Neural progenitor cell (in vitro differentiated cells): ENCODE measurements at places on chromosomes 12 and 14.

DNA sequence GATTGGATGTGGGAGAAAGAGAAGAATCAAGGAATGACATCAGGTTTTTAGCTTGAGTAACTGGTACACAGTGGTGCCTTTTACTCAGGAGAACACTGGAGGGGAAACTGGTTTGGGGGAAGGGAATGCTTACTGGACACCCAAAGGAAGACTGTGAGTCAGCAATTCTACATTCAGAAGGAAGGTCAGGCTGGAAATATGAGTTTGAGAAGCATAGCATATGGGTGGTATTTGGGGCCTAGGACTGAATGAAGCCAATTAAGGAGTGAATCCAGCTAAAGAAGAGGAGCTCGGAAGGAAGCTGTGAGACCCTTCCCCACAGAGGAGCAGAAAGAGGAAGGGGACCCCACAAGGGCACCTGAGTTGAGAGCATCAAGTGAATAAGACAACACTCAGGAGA is 35.4 kb downstream of the DMAC2L start:
- DNase-seq = no peak

DNA sequence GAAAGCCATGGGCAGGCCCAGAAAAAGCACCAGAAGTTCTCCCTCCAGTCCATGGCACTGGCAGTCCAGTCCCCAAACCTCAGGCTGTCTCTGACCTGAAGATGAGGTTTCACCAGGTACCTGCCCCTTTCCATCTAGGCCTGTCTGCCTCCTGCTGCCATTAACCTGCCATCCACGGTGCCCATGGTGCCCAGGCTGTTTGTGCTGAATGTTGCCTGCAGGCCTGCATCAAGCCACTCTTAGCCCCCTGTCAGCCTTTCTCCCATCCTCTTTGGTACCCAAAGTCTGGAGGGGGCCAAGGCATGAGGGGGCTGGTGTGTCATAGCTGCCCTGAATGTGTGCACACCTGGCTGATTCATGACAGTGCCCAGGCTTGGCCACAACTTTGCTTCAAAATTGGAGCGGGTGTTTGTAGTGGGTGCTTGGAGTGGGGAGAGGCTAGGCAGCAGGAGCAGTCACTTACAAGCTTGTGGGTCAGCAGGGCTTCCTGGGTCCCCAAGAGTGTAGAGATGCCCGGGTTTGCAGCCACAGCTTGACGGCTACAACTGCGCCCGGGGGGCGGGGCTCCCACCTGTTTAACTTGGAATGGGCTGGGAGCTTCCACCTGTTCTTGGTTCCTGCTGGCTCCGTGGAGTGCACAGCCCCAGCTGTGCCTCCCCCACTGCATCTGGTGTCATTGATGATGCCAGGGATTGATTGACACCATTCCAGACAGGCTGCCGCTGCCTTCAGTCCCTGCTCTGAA is 88.5 kb downstream of the GPHN start:
- DNase-seq = no peak

GRCh38 chr12:132490422-132491137 is 629 bp downstream of the FBRSL1 start:
- DNase-seq = peak; percentile 53

- DNase-seq = no peak
These were observed 7.7 kb downstream of the SLC15A4 start for GRCh38 chr12:128815779-128816642.

GRCh38 chr12:45433441-45433868 is 217.6 kb downstream of the ANO6 start:
- DNase-seq = peak; percentile 84

- no peak for DNase-seq
These were observed 1.6 kb downstream of the FGF6 start for GRCh38 chr12:4444031-4444430.

- DNase-seq = no peak
These were observed 26.9 kb downstream of the TCP11L2 start for GRCh38 chr12:106329231-106329982.

DNA sequence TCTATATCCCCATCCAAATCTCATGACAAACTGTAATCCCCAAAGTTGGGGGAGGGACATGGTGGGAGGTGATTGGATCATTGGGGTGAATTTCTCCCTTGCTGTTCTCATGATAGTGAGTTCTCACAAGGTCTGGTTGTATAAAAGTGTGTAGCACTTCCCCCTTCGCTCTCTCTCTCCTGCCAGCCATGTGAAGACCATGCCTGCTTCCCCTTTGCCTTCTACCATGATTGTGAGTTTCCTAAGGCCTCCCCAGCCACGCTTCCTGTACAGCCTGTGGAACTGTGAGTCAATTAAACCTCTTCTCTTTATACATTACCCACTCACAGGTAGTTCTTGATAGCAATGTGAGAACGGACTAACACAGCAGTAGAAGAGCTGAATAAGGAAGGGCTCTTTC is 62.6 kb upstream of the VASH1 start:
- no peak for DNase-seq

DNA sequence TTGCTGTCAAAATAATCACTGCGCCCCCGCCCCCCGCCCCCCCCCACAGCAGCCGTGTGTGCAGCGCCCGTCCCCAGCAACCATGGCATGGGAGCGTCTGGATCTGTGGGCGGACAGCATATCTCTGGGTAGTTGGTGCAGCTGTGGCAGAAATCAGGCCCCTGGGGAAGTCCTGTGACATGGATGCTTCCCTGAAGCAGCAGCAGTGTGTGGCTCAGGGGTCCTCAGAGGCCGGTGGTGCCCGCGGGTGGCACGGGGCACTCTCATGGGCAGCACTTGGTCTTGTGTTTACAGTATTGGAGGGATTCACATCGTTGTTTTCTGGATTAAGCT is 19.2 kb downstream of the XRCC3 start:
- DNase-seq = no peak

- no peak for DNase-seq
These were observed 128.9 kb downstream of the FOXN3 start for GRCh38 chr14:89288114-89288513.

DNA sequence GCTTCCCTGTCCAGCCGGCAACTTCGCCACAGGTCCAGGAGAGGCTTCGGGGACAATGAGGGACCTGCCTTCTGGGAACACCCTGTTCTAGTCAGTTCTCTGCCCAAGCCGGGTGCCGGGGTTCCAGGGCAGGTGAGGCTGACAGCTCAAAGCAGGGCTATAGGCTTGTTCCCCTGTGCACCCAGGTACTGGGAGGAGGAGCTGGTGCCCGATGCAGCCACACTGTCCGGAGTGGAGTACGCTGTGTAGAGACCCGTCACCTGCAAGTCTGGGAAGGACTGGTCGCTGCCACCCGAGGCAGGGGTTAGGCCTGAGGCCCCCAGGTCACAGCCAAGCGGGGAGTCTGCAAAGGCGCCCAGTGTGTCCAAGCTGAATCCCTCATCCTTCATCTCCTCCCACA is 29.6 kb downstream of the FOXN4 start:
- DNase-seq = no peak

DNA sequence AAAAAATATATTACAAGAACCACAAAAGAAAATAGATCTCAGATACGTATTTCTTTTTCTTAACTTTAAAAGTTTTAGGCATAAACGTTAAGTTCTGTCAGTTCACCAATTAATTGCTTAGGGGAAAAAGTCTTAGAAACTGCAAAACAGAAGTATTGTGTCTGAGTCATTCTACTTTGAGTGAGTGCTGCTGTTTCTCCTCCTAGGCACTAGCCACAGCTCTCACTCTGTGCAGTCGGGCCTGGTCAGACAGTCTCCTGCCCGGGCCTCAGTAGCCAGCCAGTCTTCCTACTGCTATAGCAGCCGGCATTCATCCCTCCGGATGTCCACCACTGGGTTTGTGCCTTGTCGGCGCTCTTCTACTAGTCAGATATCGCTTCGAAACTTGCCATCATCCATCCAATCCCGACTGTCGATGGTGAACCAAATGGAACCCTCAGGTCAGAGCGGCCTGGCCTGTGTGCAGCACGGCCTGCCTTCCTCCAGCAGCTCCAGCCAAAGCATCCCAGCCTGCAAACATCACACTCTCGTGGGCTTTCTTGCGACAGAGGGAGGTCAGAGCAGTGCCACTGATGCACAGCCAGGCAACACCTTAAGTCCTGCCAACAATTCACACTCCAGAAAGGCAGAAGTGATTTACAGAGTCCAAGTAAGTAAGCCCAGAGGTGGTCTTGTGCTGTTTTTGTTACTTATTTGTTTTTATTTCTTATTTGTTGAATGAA is 201.3 kb downstream of the PCNX1 start:
- DNase-seq = no peak

GRCh38 chr12:3705354-3705675 is 47.6 kb downstream of the CRACR2A start:
- DNase-seq = no peak

GRCh38 chr14:96050482-96050881 is 11.3 kb downstream of the C14orf132 start:
- no peak for DNase-seq

- DNase-seq = no peak
These were observed 240.4 kb downstream of the CHST11 start for GRCh38 chr12:104697186-104697585.

GRCh38 chr12:62604373-62604772 is 137.7 kb downstream of the MON2 start:
- no peak for DNase-seq

- peak; percentile 80 for DNase-seq
These were observed 2.0 kb downstream of the SIX1 start for GRCh38 chr14:60647081-60647836.

DNA sequence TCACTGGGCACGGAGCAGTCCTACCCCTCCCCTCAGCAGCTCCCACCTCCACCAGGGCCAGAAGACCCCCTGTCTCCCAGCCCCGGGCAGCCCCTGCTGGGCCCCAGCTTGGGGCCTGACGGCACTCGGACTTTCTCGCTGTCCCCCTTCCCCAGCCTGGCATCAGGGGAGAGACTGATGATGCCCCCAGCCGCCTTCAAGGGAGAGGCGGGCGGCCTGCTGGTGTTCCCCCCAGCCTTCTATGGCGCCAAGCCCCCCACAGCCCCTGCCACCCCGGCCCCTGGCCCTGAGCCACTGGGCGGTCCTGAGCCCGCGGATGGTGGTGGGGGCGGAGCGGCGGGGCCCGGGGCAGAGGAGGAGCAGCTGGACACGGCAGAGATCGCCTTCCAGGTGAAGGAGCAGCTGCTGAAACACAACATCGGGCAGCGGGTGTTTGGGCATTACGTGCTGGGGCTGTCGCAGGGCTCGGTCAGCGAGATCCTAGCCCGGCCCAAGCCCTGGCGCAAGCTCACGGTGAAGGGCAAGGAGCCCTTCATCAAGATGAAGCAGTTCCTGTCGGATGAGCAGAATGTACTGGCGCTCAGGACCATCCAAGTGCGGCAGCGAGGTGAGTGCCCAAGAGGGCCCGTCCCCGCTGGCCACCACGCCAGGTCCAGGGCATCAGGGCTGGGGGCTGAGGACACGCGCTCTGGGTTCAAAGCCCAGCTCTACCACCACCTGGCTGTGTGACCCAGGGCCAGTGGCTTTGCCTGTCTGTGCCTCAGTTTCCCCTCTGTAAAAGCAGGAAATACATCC is 58.6 kb downstream of the PHETA1 start:
- no peak for DNase-seq

GRCh38 chr12:4278329-4279197 is 5.0 kb downstream of the CCND2 start:
- no peak for DNase-seq

- DNase-seq = no peak
These were observed 469.0 kb upstream of the FOXG1 start for GRCh38 chr14:28297559-28297958.

DNA sequence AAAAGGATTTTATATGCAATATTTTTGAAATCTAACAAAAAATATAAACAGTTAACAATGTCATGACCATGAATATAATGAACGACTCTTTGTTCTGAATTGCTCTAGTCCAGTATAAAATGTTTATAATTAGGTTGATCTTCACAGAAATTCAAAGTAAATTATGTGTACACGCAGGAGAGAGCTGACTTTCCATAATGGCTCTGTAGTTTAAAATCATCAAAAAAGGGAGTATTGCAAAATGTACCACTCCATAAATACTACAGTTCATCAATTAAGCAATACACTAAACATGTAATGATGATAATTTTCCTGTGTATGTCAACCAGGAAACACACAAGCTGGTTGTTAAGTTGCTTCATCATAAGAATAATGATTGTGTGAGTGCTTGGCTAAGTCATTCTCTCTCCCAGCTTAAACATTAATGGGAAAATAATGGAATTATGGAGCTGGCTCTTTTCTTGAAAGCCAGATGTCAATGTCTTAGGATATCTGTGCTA is 189.5 kb upstream of the PLEKHG7 start:
- DNase-seq = no peak

- no peak for DNase-seq
These were observed 9.6 kb upstream of the FLVCR2 start for GRCh38 chr14:75568791-75569190.

GRCh38 chr12:57040750-57041149 is 9.2 kb downstream of the MYO1A start:
- no peak for DNase-seq

DNA sequence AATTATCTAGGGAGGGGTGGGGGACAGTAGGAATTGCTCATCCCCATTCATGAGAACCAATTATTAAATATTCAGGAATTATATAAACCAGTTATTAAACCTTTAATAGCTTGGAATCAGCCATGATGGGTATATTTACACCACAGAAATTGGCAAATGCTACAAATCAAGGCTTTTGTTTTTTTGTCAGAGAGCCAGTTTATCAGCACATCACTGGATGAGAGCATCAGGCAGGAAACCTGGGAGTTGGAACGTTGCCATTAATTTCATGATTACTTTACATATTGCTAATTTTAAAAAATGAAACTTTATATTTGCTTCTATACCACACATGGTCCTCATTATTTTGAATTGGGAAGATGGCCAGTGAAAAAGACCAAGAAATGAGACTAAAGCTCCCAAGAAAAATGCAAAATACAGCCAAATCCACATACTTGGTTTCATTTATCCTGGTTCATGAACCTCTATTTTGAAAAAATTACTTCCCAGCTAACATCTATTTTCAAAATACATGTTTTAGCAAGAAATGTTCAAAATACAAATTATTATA is 48.4 kb downstream of the ATL1 start:
- no peak for DNase-seq

GRCh38 chr14:28300356-28300755 is 466.2 kb upstream of the FOXG1 start:
- no peak for DNase-seq

- no peak for DNase-seq
These were observed 110.6 kb upstream of the AMIGO2 start for GRCh38 chr12:47190271-47190750.
